ENCODE measurements at places on chromosomes 16 and 17.
A peak's percentile ranks its signal among the peaks of the same experiment; 100 is the strongest.

GRCh38 chr17:74836691-74837467 is 22.8 kb downstream of the GRIN2C start:
- DNase-seq: no peak

DNA sequence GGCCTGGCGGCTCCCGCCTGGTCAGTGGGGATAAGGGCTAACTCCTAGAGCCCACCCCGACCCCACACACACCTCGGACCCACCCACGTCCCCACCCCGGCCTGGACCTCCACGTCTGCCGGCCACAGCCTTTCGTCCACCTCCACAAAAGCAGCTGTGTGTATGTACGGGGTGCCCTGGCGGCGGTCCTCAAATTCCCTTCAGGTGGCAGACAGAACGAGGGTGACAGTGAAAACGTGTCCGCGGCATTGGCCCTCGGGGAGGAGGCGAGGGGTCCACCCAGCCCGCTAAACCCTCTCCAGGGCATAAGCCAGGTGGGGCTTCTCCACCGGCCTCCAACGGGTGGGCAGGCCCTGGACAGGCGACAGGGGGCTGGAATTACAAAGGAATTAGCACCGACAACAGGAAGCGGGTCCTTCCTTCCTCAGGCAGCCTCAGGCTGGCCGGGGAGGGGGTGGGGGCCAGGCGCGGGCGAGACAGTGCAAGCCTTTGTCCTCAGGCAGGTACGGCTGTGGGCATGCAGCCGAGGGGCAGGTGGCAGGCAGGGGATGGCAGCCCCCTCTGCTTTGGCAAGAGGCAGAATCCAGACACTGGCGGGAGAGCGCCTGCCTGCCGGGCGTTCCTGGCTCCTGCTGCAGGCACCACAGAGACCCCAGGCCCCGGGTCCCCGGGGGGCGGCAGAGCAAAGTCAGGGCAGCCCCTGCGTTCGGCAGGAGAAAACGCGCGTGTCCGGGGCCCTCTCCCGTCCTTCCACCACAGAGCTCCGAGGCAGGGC is 12.3 kb upstream of the PITPNA start:
- no peak for DNase-seq

DNA sequence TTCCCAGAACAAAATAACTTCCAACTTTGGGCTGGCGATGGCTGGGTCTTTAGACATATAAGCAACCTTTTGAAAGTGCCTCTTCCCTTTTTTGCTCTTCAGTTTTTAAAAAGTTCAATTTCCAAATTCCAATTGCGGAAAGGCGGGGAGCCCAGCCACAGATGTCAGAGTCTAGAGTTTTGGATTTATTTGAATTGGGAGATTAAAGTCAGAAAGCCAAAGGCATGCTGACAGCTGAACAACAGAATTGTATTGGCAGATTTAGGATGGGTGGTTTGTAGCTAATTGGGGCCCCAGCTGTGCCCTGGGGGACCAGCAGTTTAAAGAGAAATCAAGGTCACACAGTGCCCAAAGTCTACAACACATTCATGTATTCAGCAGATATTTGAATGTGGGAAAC is 10.5 kb downstream of the YPEL2 start:
- DNase-seq: no peak

GRCh38 chr16:48447428-48447827 is 62.2 kb upstream of the SIAH1 start:
- no peak for DNase-seq

- no peak for DNase-seq
These were observed 696.7 kb downstream of the MAF start for GRCh38 chr16:78903843-78904242.

DNA sequence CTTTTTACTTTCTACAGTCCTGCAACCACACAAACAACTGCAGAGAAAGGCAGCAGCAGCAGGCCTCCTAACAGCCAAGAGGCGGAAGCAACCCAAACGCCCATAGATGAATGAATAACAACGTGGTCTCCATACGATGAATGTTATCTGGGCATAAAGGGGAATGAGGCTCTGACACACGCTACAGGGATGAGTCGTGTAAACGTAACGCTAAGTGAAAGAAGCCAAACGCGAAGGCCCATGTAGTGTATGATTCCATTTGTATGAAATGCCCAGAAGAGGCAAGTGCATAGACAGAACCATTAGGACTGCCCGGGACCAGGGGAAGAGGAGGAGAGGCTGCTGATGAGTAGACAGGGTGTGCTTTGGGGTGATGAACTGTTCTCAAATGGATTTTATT is 94.8 kb upstream of the DNAH17 start:
- DNase-seq: no peak

DNA sequence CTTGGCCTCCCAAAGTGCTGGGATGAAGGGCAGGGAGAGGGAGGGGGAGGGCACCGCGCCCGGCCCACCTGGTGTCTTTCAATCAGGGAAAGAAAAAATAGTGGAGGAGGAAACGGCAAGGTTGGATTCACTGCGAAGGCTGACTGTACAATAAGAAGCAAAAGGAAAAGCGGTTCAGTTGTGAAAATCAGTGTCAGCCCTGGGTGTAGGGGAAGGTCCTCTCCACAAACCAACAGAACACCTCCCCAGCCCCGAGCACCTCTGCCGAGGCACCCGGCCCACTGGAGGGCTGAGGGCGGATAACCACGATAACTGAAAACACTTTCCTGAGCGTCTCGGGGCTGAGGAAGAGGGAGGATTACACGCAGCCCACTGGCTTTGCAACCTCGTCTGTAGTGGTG is 1.4 kb upstream of the SPG7 start:
- peak; percentile 26 for DNase-seq

- DNase-seq: no peak
These were observed 2.2 kb downstream of the GSPT1 start for GRCh38 chr16:11913425-11914079.

- no peak for DNase-seq
These were observed 81.0 kb downstream of the RPTOR start for GRCh38 chr17:80625627-80626026.

- DNase-seq: no peak
These were observed 12.1 kb downstream of the DNAJC7 start for GRCh38 chr17:42005166-42005565.

DNA sequence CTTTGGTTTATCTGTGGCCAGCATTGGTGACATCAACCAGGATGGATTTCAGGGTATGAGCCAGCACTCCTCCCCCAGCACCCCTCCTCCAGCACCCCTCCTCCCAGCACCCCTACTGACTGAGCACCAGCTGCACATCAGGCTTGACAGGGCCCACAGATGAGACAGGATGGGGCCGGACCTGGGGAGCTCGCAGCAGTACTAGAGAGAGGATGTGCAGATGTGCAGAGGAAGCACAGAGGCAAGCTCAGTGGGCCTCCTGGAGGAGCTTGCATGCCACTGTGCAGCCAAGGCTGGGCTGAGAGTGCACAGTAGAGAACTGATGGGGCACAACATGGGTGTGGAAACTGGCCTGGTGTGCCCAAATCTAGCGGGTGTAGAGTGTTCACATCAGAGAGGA is 16.2 kb downstream of the ITGA3 start:
- DNase-seq: no peak

GRCh38 chr17:51258756-51259563 is 889 bp downstream of the MBTD1 start:
- DNase-seq: peak; percentile 22

DNA sequence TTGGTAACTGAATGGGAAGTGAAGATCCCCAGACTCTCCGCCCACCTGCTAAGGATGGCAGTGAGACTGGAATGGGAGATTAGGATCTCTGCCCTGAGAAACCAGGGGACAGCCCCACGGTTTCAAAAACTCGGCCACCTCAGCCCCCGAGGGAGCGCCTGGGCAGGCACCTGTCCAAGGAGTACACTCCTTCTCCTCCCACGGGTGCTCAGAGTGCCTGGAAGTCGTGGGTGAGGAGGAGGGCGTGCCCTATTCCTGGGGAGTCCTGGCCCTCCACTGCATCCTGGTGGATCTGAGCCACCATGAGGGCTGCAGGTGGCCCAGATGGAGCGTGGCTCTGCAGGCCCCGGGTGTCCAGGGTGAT is 78.5 kb downstream of the MGAT5B start:
- no peak for DNase-seq

DNA sequence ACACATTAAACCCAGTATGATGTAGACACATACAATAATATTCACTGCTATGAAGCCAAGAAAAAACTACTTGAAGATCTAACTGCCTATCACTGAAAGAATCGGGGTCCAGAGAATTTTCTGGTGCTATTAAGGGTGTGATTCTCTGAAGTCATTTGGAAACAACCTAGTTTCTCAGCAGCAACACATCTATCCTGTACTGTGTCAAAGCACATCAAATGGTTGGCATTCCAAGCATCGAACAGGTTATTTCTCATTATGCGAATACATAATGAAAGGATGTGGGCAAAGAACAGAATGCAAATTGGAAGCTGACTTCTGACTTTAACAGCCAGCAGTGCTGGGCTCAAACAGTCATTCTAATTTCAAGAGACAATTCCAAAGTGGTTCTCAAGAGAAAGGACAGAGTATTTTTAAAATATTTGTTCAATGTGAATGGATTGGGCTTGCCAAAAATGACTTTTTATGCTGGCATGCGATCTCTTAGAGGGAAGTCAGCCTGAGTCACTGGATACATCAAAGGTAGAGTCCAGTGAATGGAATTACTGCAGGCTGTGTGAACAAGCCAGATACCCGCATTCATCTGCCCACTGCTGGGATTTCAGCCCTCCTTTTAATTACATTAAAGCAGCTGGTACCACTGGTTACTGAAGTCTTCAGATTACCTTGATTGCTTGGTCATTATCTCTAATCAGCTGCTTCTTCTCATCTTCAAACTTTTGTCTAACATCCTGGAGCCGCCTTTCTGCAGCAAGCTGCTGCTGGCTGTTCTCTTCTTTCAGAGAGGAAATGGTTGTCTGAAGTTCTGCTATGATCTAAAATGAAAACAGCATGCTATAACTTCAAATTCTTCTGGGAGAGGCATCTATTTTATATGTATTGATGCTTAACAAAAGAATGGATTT is 181.2 kb upstream of the AXIN2 start:
- no peak for DNase-seq

GRCh38 chr17:78141437-78142118 is 4.6 kb upstream of the C17orf99 start:
- DNase-seq: no peak

GRCh38 chr17:18254888-18255649 is 3.5 kb downstream of the FLII start:
- DNase-seq: no peak

GRCh38 chr17:18187821-18188761 is 4.5 kb downstream of the ALKBH5 start:
- DNase-seq: no peak

DNA sequence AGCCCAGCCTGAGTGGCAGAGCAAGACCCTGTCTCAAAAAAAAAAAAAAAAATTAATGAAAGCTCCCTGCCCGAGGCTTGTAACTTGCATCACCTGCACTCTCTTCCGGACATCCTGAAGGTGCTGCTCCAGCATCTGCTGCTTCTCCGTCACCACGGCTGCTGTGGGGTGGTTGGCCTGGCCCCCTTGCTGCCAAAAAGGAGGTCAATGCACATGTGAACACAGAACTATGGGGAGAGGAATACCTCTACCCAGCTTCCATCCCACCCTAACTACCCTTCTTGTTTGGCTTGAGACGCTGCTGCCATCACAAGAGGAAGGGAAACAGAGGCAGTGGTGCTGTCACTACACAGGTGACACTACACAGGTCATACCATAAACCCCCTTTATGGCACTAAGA is 49.0 kb downstream of the STAT3 start:
- DNase-seq: no peak

GRCh38 chr16:69105501-69106361 is at the start of gene HAS3:
Gene HAS3 (plus strand): TSS chr16:69105653. CDS start chr16:69109396, 3,743 bp downstream.
- no peak for DNase-seq

DNA sequence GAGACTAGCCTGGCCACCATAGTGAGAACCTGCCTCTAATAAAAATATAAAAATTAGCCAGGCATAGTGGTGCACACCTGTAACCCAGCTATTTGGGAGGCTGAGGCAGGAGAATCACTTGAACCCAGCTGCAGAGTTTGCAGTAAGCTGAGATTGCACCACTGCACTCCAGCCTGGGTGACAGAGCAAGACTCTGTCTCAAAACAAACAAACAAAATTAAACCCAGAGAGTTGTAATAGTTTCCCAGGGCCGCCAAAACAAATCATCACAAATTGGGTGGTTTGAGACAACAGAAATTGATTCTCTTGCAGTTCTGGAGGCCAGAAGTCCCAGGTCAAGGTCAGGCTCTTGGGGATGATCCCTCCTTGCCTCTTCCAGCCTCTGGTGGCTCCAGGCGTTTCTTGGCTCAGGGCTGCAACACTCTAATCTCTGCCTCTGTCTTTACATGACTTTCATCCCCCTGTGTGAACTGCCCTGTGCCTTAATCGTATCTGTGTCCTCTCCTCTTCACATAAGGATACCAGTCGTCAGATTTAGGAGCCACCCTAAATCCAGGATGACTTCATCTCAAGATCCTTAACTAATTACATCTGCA is 100.3 kb upstream of the NOL11 start:
- no peak for DNase-seq

DNA sequence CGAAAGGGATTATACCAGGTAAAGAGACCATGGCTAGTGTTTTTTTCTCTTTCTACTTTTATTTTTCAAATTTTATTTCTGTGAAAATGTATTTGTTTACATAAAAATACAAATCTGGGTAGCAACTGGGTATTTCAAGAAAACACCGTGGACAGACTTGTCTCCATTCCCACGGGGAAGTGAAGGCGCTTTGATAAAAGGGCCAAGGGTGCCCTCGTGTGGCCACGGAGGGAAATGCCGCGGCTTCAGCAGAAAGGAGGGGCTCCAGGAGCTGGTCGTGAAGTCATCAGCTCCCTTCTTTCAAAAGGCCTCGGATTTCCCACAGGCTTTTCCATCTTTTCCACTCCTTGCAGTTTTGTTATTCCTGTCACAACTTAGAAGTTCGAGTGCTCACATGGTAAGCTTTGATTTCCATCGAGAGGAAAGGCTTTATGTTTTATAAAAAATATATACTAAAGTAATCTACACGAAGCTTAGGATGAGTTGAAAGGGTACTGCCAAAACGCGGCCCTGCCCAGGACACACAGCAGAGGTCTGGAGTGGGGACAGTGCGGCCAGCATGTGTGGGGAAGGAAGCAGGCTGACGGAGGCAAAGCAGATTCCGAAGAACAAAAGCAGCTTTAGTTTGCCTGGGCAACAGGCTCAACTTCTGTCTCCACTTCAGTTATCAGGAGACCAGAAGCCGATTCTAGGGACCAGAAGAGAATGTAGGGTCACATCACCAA is 15.3 kb upstream of the MNT start:
- peak; percentile 91 for DNase-seq

DNA sequence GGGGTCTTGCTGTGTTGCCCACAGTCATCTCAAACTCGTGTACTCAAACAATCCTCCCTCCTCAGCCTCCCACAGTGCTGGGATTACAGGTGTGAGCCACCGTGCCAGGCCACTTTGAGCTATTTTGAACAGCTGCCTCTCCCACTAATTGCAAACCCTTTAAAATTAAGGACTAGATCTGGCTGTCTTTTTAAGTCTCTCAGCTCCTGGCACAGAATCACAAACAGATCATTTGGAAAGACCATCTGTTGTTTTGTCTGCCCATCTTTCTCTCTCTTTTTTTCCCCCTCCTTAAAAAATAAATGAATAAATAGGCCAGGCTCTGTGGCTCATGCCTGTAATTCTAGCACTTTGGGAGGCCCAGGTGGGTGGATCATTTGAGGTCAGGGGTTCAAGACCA is 10.9 kb upstream of the STAT3 start:
- DNase-seq: no peak

GRCh38 chr16:89952551-89952950 is 4.0 kb downstream of the DEF8 start:
- DNase-seq: no peak
